ENCODE measurements at places on chromosomes 4 and X.

DNA sequence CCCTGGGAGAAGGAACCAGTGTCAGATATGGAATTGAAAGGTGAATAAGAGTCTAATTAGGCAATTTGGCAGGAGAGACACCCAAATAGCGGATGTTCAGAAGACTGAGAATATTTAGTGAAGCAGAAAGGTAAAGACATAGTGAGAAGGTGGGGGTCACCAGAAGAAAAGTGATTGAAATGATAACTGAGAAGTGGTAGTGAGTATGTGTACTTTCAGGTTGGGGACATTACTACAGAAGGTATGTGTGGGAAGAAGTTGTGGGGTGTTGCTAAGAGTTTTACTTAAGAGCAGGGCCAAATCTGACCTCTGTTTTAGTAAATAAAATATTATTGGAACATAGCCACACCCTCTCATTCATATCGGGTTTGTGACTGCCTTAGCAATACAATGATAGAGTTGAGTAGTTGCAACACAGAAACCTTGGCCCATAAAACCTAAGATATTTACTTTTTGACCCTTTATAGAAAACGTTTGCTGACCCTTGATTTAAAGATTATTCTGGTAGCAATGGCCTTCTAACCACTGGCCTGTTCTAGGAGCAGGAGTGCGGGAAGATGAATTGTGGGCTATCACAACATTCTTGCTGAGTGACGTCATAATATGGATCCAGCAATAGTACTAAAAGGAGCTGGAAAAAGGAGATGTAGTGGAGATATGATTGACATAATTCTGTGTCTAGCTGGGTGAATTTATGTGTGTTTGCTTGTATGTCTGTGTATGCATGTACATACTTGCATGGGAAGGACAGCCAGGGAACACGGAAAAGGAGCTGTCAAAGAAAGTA lies 115.3 kb downstream of the HS3ST1 start:
- DNase-seq: no peak

GRCh38 chr4:22634541-22635181 lies 58.1 kb upstream of the GBA3 start:
- no peak for DNase-seq

- DNase-seq: no peak
Observed at GRCh38 chr4:87521757-87522374, 7.3 kb downstream of the SPARCL1 start.

GRCh38 chrX:136195247-136195646 lies 47.9 kb downstream of the FHL1 start:
- no peak for DNase-seq

DNA sequence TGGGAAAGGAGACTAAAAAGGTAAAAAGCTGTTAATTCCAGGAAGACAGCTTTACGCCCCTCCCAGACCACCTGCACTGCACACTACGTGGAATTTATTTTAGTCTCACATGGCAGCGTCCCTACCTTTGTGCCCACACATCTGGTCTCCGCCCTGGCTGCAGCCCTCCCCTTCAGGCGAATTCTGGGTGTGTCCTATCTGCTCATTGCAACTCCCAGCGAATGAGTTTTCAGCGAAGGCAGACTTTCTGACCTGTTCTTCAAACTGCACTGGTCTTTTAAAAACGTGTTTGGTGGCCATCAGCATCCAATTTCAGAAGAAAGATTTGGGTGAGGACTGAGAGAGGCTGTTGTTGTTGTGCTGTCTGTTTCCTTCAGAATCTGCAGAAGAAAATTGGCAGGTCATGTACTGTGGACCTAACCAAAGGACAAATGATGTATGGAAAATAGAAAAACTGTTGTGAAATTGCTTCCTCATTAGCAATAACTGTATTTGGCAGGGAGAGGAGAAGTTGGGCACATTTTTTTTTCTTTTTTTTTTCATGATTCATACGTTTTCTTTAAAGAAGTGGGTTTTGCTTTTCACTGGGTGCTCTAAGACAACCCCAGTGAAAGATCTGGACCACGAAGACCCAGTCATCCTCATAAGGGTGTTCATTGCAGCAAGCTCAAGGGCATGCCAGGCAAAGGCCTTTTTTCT lies 4.2 kb downstream of the TLR8 start:
- DNase-seq: no peak

- DNase-seq: no peak
Observed at GRCh38 chr4:58749206-58749605, 1639.0 kb upstream of the IGFBP7 start.

DNA sequence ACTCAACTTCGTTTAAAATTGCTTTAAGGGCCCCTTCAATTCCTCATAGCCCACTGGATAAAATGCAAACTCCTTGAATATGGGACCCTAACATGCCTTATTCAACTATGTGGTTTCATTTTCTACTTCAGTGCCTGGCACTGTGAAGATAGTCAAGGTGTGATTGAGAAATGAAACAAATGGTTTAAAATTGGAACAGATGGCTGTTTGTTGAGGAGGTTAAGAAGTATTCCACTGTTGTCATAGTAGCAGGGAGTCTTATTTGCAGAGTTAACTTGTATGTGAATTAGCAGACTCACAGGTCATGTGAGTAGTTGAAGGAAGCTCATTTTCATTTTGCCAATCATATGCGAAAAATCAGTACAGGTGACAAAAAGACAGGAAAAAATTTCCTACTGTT lies 593.3 kb downstream of the KCTD8 start:
- no peak for DNase-seq

DNA sequence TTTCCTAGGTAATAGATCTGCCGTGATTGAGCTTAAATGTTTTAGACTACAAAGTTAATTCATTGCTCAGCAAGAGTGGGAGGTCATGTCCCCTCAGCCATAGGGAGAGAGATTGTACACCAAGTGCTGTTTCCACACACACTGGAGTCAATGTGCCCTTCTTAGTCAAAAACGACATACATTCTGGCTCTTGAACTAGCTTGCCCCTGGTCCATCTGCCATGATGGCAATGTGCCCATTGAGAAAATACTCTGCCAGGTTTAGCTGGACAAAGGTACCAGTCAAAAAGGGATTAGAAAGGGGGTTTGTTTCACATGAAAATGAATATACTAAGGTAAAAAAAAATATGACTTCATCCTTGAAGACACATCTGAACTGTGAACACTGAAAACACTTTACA lies 377.1 kb upstream of the ADGRL3 start:
- no peak for DNase-seq

Data from stimulated activated naive CD4-positive, alpha-beta T cell (primary cell).